ENCODE measurements at places on chromosomes 6 and 20. TPM values are rescaled to one million over a fixed set of nuclear protein-coding genes. Genes with fewer than 3 reads are reported as not detected.

DNA sequence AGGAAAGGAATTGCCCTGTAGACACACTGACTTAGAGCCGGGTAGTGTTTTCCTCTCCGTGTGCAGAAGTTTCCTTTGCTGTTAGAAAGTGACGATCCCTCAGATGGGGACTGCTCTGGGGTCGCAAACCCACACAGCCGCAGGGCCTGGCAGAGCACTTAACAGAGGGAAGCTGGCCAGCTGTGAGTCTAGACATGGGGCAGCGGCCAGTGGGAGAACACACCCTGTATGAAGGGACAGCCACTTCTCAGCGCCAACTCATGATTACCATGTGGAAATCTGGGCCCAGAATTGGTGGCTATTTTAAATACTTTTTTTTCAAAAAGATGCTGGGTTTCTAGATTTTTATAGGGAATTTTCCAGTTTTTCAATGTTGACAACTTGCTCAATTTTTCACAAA lies 39.4 kb downstream of the SLC9A8 start:
- peak overlapping the region; percentile 88 for H3K27ac ChIP-seq
- peaks cover 30% of the 10 kb centered on the region for H3K36me3 ChIP-seq
- peaks cover 7% of the 10 kb centered on the region for H3K4me1 ChIP-seq
- H3K27me3 ChIP-seq: no peaks in the 10 kb centered on the region
- no peak overlapping the region for H3K4me3 ChIP-seq
- peak; percentile 31 for DNase-seq

GRCh38 chr6:110876806-110877564 lies 2.4 kb downstream of the AMD1 start:
- no peaks in the 10 kb centered on the region for H3K27me3 ChIP-seq
- peak overlapping the region; percentile 94 for H3K4me3 ChIP-seq
- DNase-seq: no peak
- no peak overlapping the region for H3K27ac ChIP-seq
- H3K36me3 ChIP-seq: peaks cover 4% of the 10 kb centered on the region

DNA sequence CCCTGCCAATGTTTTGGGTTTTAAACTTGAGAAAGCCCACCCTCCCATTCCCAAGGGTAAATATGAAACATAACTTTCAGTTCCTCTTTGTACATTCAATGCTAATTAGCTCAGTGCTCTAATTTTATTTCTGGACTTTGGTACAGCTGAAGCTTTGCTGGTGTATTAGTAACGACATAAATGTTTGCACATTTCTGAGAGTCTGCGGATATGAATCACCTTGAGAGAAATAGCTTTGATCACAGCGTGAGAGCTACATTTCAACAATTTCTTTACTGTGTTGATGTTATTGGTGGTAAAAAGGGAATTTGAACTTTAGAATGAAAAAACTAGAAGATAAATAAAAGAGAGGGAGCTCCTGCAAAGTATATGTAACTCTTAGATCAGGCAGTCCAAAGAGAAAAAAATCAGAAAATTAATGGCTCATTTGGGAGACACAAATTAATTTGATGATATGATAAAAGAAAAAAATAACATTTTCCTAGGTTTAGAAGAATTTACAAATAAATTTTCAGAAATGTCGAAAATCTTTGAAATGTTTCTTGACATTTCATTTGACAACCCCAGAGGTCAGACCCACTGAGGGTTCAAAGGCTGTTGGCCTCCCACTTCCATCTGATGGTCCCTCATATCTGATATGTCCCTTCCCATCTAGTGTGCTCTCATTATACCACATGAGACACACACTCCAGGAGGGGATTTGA lies 38.5 kb upstream of the CAP2 start:
- no peak overlapping the region for H3K27ac ChIP-seq
- no peaks in the 10 kb centered on the region for H3K4me1 ChIP-seq
- H3K27me3 ChIP-seq: no peaks in the 10 kb centered on the region

- H3K36me3 ChIP-seq: no peaks in the 10 kb centered on the region
- no peaks in the 10 kb centered on the region for H3K27me3 ChIP-seq
- no peak for DNase-seq
- no peak overlapping the region for H3K27ac ChIP-seq
These were observed 118.7 kb downstream of the EPHA7 start for GRCh38 chr6:93300661-93301060.

DNA sequence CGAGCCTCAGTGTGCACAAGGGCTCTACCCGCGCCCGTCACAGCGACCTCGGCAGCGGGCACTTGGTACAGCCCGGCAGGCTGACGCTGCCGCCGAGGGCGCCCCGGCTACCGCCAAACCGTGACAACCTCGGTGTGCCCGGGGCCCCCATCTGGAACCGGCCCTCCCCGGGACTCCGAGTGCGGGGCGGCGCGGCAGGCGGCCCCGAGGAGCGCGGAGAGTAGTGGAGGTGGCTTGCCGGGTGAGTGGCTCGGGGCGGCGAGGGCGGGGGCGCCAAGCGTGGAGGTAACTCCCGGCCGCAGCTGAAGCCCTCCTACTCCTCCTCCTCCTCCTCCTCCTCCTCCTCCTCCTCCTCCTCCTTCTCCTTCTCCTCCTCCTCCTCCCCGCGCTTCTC lies at the start of gene ISM1:
TSS of gene ISM1 (plus strand) at position 371 of the 394 bp plus-strand sequence. CDS start 503 bp downstream, outside the sequence.
- H3K27ac ChIP-seq: no peak within 1 kb of the TSS
- peaks cover 79% of the 10 kb centered on the region for H3K27me3 ChIP-seq
- no peaks in the 10 kb centered on the region for H3K36me3 ChIP-seq
- DNase-seq: peak; percentile 81
- H3K4me1 ChIP-seq: no peaks in the 10 kb centered on the region

DNA sequence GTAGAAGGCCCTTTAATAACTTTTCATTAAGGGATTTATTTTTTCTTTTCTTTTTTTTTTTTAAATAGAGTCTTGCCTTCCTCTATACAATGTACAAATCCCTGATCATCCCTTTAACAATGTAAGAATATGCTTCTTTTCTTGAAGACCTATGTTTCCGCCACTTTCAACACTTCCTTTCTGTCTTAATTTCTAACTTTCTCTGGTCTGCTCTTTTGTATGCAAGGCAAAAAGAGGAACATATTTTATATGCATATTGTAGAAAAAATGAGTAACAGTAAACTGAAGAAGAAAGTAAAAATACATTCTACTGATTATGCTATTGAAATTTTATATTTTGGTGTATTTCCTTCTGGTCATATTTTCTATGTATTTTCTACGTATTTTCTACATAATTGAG lies 484.7 kb downstream of the TFAP2B start:
- no peak for DNase-seq
- H3K4me1 ChIP-seq: no peaks in the 10 kb centered on the region
- no peak overlapping the region for H3K4me3 ChIP-seq
- H3K27me3 ChIP-seq: no peaks in the 10 kb centered on the region

- H3K27me3 ChIP-seq: no peaks in the 10 kb centered on the region
- H3K4me1 ChIP-seq: no peaks in the 10 kb centered on the region
- no peak overlapping the region for H3K4me3 ChIP-seq
- no peaks in the 10 kb centered on the region for H3K36me3 ChIP-seq
- DNase-seq: no peak
- H3K27ac ChIP-seq: no peak overlapping the region
These were observed 40.8 kb upstream of the NXT1 start for GRCh38 chr20:23309781-23310180.

DNA sequence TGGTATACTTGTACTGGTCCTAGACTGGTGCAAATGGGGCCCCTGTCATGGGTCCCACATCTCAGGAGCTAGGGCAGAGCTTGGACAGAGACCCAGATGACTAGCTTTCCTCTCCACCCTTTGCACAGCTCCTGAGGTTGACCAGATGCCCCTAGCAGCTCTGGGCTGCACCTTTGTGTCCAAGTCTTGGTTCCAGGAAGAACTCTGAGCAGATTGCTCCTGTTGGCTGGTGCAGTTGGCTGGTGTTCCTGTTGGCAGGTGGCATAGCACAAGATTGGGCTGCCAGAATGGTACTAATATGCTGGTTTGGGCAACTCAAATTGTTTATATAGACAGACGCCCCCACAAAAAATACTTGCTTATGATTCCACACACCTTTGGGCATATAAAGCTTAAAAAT lies 89.4 kb upstream of the EZR start:
- H3K27ac ChIP-seq: no peak overlapping the region
- DNase-seq: no peak
- no peaks in the 10 kb centered on the region for H3K4me1 ChIP-seq
- no peaks in the 10 kb centered on the region for H3K27me3 ChIP-seq
- no peaks in the 10 kb centered on the region for H3K36me3 ChIP-seq
- no peak overlapping the region for H3K4me3 ChIP-seq

- H3K4me3 ChIP-seq: no peak overlapping the region
- no peak for DNase-seq
These were observed 90.7 kb downstream of the TRERF1 start for GRCh38 chr6:42361036-42361435.

- no peak overlapping the region for H3K27ac ChIP-seq
- H3K36me3 ChIP-seq: no peaks in the 10 kb centered on the region
- no peaks in the 10 kb centered on the region for H3K4me1 ChIP-seq
- H3K4me3 ChIP-seq: no peak overlapping the region
- H3K27me3 ChIP-seq: no peaks in the 10 kb centered on the region
- DNase-seq: no peak
These were observed 87.6 kb downstream of the MYLK4 start for GRCh38 chr6:2663123-2663522.

DNA sequence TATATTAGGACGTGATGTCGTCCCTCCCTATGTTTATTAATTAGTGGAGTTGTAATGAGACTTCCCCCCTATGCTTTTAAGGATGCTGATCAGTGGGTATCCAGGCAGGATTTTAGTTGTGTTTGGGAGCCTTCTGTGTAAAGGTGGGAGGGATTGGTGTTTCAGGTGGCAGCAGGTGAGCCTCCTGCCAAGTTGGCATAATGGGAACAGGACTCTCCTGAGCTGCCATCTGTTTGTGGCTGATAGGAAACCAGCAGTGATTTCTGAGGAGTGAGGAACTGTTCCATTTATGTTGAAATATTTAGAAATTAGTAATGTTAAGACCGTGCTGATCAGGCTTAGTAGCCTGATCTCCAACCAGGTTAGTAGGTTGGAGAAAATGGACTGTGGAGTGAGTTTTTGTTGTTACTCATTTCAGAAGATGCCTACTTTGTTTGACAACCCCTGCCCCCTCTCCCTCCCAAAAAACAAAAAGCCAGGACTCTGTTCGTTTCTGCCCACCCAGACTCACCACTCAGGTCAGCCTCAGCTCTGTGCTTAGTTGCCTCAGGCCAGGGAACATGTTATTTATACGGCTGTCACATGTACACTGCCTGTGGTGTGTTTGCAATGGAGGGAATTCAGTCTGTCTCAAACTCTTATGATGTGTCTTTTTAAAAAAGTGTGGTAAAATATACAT lies 55.4 kb upstream of the TULP4 start:
- H3K27me3 ChIP-seq: no peaks in the 10 kb centered on the region
- peaks cover 23% of the 10 kb centered on the region for H3K36me3 ChIP-seq
- no peak overlapping the region for H3K4me3 ChIP-seq

DNA sequence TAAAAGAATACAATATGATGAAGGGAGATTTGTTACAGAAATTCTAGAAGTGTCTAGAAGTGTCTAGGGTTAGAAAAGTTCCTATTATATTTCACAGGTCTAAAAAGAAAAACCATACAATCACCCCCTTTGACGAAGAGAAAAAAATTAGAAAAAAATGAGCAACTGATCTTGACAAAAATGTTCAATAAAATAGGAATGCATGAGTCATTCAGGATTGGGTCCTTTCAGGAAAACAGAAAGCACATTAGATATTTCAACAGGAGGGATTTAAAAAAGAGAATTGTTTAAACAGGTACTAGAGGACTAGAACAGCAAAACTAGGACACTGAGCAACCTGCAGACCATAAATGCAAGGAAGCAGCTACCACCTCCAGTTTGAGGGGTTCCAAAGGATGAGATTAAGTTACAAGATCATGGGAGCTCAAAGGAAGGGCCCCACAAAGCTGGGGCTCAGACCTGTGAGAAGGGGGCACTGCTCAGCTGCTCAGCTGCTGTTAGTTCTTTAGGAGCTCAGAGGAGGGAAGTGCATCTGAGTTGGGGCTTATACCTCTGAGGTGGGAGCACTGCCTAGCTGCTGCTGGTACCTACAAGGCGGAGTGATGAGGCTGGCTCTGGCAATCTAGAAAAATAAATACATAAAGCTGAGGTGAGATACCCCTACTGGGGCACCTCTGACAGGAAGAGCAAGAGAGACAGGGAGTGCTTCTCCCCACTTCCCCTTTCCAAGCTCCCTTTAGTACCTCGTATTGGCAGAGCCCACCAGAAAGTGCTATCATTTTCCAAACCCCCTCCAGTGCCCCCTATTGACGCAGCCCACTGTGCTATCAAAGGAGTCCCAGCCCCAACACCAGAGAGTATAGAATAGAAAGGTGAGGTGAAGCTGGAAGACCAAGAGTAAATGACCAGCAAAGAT lies 27.1 kb upstream of the BEND6 start:
- no peaks in the 10 kb centered on the region for H3K36me3 ChIP-seq
- no peaks in the 10 kb centered on the region for H3K27me3 ChIP-seq
- H3K4me3 ChIP-seq: no peak overlapping the region
- peak; percentile 55 for DNase-seq

The LHFPL5 gene
- total RNA-seq: not detected

DNA sequence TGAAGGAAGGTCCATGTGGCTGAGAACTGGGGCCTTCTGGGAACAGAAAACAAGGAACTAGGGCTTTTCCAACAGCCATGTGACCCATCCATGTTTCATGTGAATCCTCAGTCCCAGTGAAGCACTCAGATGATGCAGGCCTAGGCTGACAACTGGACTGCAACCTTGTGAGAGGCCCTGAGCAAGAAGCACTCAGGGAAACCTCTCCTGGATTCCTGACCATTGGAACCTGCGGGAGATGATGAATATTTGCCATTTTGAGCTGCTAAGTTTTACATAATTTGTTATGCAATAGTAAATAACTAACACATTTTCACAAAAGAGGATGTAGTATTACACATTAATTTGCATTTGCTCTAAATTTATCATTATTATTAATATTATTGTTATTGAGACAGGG lies 38.4 kb upstream of the HLA-G start:
- H3K4me1 ChIP-seq: no peaks in the 10 kb centered on the region
- no peaks in the 10 kb centered on the region for H3K36me3 ChIP-seq
- H3K27ac ChIP-seq: no peak overlapping the region

The PFDN6 gene
- 69.2 TPM for total RNA-seq

- H3K27me3 ChIP-seq: no peaks in the 10 kb centered on the region
- no peaks in the 10 kb centered on the region for H3K4me1 ChIP-seq
- DNase-seq: peak; percentile 65
- no peak overlapping the region for H3K4me3 ChIP-seq
- no peak overlapping the region for H3K27ac ChIP-seq
These were observed 66.5 kb upstream of the IER3 start for GRCh38 chr6:30810813-30811339.

The TLDC2 gene
- 0.29 TPM for total RNA-seq

- no peak overlapping the region for H3K4me3 ChIP-seq
- no peak overlapping the region for H3K27ac ChIP-seq
- H3K36me3 ChIP-seq: no peaks in the 10 kb centered on the region
- H3K27me3 ChIP-seq: no peaks in the 10 kb centered on the region
- peak; percentile 66 for DNase-seq
These were observed 52.9 kb upstream of the UNC93A start for GRCh38 chr6:167238146-167238693.

- no peaks in the 10 kb centered on the region for H3K36me3 ChIP-seq
- no peak overlapping the region for H3K27ac ChIP-seq
- no peak for DNase-seq
- no peak overlapping the region for H3K4me3 ChIP-seq
- H3K27me3 ChIP-seq: no peaks in the 10 kb centered on the region
These were observed 14.4 kb upstream of the MLIP start for GRCh38 chr6:54096811-54097210.

- no peaks in the 10 kb centered on the region for H3K27me3 ChIP-seq
- H3K36me3 ChIP-seq: no peaks in the 10 kb centered on the region
- H3K4me1 ChIP-seq: no peaks in the 10 kb centered on the region
- no peak overlapping the region for H3K4me3 ChIP-seq
- H3K27ac ChIP-seq: no peak overlapping the region
These were observed 105.7 kb downstream of the LCA5 start for GRCh38 chr6:79431537-79431933.

- H3K4me1 ChIP-seq: no peaks in the 10 kb centered on the region
- no peaks in the 10 kb centered on the region for H3K27me3 ChIP-seq
- H3K4me3 ChIP-seq: no peak overlapping the region
- DNase-seq: no peak
These were observed 54.5 kb downstream of the TRIM38 start for GRCh38 chr6:26016963-26017631.
